ENCODE measurements at places on chromosomes 11 and 22. TPM values are rescaled to one million over a fixed set of nuclear protein-coding genes. Genes with fewer than 3 reads are reported as not detected.

Gene PRDX5
- total RNA-seq: 248 TPM

Gene DLAT
- total RNA-seq: 23.2 TPM

Gene POU2AF3
- total RNA-seq: 2.5 TPM

Gene BATF2
- total RNA-seq: 11.2 TPM
